ENCODE measurements at places on chromosomes 7 and 10.

DNA sequence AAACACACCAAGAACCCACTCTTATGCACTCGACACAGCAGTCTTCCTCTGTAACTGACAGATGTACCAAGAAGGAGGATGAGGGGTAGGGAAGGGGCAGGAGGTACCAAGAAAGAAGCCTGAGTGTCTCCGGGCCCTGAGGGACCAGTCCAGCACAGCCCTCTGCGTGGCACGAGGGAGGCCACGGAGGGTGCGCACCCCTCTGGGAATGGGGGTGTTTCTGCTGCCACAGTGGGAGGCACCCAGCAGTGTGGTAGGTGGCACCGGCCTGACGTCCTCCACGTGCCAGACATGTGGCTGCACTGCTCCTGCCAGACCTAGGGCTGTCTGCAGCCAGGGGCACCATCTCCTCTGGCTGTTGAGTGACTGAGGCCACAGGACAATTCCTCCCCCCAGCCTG is 154.3 kb downstream of the ZMYND11 start:
- no peak for DNase-seq

DNA sequence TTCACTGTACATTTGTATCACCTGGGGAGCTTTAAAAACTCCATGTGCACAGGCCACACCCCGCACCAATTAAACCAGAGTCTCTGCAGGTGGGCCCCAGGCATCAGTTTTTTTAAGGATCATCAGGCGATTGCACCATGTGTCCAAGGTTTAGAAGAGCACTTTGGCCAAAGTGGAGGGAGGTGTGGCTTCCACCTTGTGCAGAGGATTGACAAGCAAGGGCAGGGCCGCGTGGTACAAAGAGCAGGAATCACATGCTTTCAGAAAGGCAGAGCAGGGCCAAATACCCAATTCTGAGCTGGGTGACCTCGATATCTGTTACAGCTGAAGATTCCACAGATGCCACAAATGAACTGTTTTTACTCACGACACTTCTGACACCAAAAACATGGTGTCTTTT is 52.4 kb downstream of the NOC3L start:
- no peak for DNase-seq

- DNase-seq = no peak
These were observed 91.6 kb downstream of the FZD1 start for GRCh38 chr7:91355695-91356435.

DNA sequence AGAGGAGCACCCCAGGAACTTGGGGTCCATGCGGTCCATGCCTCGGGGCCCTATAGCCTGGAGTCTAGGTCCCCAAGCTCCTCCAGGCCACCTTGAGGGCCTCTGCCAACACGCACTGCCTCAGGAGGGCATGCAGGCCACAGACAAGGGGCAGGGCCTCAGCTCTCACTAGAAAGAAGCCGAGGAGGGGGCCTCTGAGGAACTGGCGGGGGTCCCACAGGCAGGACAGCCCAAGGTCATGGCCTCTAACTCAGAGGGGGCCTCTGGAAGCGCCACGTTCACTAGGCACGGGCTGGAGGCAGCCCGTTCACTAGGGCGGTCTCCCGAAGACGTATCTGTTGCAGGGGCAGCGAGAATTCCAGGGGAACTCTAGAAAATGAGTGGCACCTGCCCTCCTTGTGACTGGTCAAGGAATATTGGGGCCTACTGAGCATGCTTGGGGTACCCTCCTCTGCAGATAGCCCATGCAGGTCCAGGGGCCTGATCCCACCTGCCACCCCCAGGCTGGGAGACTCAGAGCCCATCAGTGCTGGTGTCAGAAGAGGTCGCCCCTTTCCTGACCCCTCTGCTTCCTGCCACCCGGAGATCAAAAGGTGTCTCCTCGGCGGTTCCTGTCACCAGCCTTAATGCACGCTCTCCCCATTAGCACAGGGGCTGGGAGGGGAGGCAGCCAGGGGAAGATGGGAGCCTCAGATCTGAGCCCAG is 86.7 kb upstream of the RET start:
- DNase-seq = no peak

DNA sequence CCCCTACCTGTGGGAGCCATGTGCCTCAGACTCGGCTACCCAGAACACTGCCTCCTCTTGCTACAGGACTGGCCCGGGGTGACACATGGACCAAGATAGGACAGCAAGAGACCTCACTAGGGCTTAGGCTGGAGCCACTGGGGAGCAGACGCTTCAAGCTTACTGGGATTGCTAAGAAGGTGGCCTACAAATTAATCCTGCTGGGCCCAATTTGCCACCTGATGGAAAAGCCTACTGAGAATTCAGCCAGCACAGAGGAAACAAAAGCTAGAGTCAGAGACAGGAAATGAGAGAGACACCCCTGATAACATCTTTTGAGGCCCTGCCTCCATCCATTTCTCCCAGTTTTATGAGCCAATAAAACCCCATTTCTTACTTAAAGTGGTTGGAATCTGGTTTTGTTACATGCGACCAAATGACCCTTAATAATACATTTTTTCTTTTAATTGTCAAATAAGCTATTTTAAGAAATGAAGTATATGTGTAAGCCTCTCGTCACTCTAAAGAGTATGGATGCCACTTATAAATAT is 282.1 kb downstream of the CXCL12 start:
- DNase-seq = no peak

DNA sequence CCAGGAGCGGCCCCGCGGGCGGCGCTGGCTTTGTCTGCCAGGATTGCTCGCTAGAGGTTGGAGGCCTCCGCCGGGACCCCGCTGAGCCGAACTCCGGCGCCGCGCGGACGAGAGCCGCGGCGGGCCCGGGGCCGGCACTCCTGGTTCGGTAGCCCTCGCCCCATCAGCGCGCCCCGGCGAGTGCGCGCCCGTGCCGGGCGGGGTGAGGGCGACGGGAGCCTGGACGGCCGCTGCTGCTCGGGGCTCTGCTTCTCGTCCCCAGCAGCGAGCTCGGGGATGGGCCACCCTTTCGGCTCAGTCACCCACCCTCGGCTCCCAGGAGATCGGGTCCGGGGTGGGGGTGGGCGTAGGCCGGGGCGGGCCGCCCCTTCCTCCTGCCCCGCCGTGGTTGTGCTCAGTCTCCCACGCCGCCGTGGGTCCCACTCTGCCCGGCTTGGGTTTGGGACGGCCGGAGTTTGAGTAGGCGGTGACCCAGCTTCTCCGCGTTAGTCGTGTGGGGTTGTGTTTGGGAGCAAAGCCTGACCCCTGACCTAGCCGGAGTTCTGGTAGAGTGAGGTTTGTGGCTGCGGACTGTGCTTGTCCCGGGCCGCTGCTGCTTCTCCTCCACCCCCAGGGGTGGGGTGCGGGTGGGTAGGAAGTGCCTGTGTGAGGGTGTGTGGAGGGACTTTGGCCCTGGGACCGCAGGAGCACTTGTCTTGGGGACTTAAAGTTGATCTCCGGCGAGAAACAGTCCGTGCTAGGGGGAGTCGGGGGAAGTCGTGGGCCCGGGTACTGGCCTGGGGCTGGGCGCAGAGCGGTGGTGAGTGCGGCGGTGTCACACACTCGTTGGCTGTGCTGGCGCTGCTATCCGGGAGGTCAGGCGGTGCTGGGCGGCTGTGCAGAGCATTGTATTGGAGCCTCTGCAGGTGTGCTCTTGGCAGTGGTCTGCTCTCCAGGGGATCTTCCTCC is 677 bp downstream of the TSPAN14 start:
- DNase-seq = no peak

DNA sequence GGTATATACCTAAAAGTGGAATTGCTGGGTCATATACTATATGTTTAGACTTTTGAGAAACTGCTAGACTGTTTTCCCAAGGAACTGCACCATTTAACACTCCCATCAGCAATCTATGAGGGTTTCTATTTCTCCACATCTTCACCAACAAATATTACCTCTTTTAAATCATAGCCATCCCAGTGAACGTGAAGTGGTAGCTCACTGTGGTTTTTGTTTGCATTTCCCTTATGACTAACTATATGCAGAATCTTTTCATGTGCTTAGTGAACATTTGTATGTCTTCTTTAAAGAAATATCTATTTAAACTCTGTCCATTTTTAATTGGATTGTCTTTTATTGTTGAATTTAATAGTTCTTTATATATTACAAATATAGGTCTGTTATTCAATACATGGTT is 115.8 kb upstream of the SEC61G start:
- DNase-seq = no peak

DNA sequence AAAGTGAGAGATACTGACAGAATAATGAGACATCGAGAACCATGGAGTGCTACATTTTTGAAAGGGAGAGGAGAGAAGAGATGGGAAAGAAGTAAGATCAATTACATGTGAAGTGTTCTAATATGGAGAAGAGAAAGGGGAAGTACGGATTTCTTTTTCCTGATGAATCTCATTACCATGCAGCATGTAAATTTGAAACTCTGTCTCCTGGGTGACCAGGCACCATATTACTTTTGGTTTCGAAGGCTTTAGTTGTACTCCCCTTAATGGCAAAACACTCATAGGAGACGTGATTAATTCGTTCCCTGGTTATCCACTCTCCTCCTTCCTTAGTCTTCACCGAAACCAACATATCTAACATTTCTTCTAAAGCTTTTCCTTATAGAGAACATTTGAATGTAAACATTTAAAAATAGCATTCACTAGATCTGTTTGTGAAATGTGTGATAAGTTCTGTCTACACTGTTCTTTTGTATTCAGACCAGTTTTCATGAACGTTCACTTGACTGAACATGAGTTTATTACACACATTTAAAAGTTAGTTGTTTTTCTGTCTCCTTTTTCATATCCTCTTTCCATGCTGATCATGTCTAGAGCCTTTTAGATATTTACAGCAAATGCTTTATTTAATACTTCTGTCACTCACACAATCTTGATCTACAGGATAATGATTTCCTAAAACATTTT is 80.2 kb upstream of the MSRB2 start:
- no peak for DNase-seq

DNA sequence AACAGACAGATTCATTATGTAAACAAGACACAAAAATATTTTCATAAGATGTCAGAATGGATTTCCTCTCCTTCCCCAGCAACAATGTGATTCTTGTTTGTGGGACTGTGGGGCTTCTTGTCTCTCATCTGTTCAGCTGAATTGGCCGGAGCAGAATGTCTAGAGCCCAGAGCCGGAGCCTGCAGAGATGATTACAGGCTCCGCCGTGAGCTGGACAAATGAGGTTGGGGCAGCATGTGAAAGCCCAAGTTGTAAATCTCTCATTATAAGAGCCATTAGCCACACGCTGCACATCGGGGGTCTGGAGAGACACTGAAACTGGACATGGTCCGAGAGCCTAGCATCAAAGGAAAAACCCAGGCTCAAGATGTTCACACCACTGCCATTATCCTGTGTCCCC is 137.0 kb upstream of the ADAM12 start:
- no peak for DNase-seq

- no peak for DNase-seq
These were observed 99.1 kb downstream of the SND1 start for GRCh38 chr7:127751062-127751461.

DNA sequence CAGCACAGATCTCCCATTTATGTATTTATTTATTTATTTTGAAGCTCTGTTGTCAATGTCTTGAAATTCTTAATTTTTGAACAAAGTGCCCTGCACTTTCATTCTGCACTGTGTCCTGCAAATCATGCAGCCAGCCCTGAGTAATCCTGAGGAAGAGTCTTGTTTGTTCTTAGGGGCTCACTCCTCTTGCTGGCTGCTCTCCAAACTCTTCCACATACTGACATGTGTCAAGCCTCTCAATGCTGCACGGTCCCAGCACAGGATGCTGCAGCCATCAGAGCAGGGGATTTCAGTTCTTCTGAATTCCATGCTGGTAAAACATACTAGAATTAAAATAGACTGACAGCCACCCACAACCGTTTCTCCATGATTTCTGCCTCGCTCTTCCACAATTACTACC is 207.2 kb downstream of the PARD3 start:
- no peak for DNase-seq

- no peak for DNase-seq
These were observed 1.3 kb downstream of the COL1A2 start for GRCh38 chr7:94396037-94396431.

DNA sequence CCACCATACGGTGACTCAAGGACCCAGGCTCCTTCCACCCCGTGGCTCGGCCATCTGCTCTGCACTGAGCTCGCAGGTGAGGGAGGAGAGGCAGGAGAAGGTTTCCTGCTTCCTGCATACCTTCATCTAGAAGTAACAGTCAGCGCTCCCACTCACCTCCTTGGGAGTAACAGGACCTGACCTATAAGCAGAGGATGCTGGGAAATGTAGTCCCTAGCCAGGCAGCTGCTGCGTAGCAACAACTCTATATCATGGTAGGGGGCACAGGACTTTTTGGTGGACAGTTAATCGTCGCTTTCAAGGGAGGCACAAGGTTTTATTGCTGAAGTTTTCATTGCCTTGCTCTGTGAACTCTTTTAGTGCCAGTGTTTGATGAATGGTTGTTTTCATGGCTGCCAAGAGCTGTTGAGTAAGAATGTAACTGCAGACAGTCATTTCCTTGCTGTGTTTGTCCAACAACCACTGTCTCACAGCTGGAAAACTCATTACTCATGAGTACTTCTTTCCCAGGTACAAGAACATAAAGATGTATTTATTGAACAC is 10.2 kb upstream of the ZFYVE27 start:
- peak; percentile 58 for DNase-seq

DNA sequence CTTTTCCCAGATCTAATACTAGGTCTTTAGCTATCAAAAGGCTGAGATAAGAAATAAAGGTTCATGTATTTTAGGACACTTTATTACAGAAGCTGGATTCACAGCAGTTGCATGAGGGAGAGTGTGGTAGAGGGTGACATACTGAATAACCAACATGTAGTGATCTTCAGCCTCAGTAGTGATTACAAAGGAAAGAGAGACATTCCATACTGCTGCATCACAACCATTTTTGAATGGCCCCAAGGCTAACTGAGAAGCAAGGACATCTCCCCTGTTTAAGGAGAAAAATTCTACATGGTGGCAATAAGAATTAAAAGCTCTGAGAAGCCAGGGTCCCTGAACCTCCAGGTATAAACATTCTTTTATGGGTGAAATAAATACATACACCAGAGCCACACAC is 35.3 kb downstream of the COG5 start:
- no peak for DNase-seq

DNA sequence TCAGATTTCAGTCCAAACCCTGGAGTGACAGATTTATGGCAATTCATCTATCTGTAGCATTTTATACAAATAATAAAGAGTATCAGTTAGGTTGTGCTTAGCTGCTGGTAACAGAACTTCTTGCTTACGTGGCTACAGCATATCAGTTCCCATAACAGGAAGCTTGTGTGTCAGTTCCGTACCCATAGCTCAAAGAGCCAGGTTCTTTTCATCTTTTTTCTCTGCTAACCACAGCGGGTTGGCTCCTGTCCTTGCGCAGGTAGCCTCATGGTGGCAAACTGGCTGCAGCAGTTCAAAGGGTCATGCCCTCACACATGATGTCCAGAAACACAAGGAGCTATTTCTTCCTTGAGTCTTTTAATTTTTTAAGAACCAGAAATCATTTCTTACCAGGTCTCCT is 1041.8 kb downstream of the GATA3 start:
- no peak for DNase-seq

GRCh38 chr7:155991470-155991869 is 179.2 kb upstream of the SHH start:
- DNase-seq = no peak

All from activated CD4-positive, alpha-beta T cell treated with anti-CD3 and anti-CD28 coated beads, Interleukin-2, Interleukin-4, amounts not matched to agents 100 ng/mL and 50 ng/mL, durations not matched to agents 16 hours and 8 hours (primary cell).